Liver (tissue), 10 donors: ENCODE measurements at places on chromosomes 6 and 20. TPM values are rescaled to one million over a fixed set of nuclear protein-coding genes. Genes with fewer than 3 reads are reported as not detected.

DNA sequence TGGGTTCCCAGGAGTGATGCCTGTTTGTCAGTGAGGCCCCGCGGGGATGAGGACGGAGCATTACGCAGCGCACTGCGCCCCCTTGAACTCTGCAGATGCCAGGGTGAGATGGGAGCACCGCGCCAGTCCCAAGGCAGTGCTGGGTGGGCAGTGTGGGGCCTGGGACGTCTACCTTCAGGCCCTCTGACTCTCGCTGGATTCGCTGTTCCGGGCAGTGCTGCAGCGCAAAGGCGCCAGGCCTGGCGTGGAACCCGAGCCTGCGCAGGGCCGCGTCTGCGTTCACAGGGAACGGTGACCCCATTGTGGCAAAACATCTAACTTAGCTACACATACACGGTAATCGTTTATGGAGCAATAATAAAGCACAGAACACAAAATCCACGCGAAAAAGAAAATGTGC, 257.3 kb downstream of the QKI start:
- DNase-seq = no peak

PPP1R16B gene
- total RNA-seq = 5.7 TPM

PTK6 gene
- total RNA-seq = 0.05 TPM

- DNase-seq = no peak
These were observed 431.9 kb upstream of the CDH4 start for GRCh38 chr20:60820149-60820548.

EBF4 gene
- 3.2 TPM for total RNA-seq

NAA20 gene
- 28.4 TPM for total RNA-seq

- no peak for DNase-seq
These were observed 23.0 kb upstream of the IL17A start for GRCh38 chr6:52162940-52163908.

- DNase-seq = no peak
These were observed 123.8 kb upstream of the AKIRIN2 start for GRCh38 chr6:87825821-87826221.

DNA sequence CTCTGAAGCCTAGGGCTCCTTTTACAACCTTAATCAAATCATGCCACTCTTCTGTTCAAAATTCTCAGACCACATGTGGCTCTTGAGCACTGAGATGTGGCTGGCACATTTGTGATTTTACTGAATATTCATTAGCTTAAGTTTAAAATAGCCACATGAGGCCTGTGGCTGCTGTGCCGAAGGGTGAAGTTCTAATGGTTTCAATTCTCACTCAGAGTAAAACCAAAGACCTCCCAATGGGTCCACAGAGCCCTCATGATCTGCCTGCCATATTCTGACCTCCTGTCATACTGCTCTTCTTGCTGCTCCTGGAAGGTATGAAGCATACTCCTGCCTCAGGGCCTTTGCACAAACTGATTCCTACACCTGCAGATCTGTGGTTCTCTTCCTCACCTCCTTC, 7.8 kb upstream of the CST3 start:
- no peak for DNase-seq

- DNase-seq = no peak
These were observed 21.0 kb downstream of the PMEPA1 start for GRCh38 chr20:57688864-57689263.

DNA sequence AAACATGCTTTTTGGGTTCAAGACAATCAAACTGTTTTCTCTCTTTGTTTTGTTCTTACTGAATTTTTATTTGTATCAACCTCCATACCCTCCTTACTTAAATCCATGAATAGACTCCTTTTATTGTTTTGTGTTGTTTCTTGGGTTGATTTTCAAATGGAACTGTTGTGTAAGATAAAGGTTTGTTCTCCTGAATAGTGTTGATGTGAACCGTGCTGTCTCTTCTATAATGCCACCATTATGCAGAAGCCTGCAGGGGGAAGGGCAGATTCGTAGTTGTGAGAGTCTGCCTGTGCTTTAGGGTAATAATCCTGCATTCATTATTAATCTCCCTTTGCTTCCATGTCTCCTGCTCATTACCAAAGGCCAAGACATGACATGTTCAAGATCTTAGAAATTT, 105.9 kb downstream of the CDKAL1 start:
- no peak for DNase-seq

PTPRK gene
- 25.9 TPM for total RNA-seq

GRCh38 chr6:139515511-139515910, 141.1 kb upstream of the CITED2 start:
- DNase-seq = no peak

DNA sequence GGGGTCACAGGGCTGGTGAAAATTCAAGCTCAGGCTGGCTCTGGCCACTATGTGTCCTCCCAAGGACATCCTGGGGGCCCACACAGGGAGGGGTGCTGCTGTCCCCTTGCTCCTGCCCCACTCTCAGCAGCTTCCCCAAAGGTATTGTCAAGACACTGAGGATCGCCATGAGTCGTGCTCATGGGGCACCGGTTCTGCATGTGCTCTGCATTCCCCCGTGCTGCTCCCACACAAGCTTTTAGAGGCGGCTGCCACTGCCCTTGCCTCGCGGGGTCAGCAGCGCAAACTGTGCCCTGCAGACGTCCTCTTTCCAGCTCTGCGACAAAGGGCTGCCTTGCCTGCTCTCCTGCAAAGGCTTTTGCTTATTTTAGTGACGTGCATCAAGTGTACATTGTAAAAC, 179.8 kb downstream of the ERMARD start:
- DNase-seq = no peak

GRCh38 chr6:168417191-168417590, 23.8 kb upstream of the SMOC2 start:
- DNase-seq = peak; percentile 33

DNA sequence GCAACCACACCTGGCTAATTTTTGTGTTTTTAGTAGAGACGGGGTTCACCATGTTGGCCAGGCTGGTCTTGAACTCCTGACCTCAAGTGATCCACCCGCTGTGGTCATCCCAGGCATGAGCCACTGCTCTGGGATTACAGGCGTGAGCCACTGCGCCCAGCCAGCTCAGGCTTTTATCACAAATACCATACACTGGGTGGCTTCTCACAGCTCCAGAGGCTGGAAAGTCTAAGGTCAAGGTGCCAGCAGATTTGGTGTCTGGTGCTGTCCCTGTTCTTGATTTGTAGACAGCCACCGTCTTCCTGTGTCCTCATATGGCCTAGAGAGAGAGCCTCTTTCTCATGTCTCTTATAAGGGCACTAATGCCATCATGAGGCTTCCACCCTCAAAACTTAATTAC, 25.9 kb downstream of the SHLD1 start:
- DNase-seq = peak; percentile 57

DNA sequence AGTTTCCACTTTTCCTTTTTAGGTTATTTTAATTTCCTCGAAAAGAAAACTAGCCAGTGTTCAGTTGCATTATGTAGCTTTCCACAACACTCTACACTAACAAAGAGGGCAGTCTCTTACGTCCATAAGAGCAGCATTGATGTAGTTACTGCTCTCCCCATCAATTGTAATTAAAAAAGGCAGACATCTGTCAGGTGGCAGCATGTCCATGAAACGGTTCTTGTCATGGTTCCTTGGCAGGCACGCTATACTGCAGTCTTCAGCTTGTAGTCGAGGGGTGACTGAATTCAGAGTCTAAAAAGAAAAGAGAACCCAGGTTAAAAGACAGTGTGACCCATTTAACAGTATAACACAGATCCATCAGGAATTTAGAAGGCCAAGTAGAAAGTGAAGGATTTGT, 80.1 kb upstream of the THEMIS start:
- no peak for DNase-seq

- no peak for DNase-seq
These were observed 491.3 kb downstream of the MAFB start for GRCh38 chr20:40197691-40198090.

DNA sequence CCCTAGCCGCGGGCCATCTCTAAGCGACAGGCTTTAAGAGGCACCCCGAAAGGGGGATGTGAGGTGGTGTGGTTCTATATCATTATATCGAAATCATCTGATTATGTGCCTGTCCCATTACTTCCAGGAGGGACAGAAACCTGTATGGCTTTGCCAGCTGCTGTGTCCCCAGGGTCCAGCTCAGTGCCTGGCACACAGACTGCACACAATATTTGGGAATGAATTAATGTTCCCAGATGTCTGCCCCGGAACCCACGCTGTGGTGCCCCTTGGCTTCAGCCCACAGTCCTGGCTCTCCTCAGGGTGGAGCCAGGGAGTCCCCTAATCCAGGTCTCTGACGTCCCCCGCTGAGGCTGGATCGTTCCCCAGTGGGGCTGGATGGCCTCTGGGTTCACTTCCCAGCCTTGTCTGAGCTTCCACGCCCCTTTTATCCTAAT, 8.9 kb upstream of the AHCY start:
- DNase-seq = no peak
